ENCODE measurements at places on chromosomes 2 and 18.

DNA sequence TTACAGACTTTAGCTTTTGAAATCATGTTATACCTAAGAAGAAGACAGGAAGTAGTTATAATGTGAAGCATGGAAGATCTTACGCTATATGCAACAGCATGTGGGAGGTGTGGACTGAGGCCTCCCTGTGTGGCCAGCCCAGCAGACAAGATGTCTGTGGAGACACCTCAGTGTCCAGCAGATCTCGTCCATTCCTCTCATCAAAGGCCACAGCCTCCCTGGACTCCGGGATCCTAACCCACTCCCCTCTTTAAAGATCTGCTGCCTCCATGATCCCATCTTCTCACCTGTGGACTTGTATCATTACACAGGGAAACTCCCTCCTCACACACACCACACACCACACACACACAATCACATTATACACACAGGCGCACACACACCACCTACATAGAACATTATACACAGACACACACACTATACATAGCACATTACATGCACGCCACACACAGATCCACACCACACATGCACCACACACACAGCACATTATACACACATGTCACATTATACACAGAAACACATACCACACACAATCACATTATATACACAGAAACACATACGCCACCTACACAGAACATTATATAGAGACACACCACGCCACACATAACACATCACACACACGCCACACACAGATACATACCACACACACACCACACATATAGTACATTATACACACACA lies 89.5 kb downstream of the PXDN start:
- no peak for DNase-seq

GRCh38 chr2:206482123-206482522 lies 38.8 kb downstream of the ADAM23 start:
- DNase-seq = no peak

GRCh38 chr2:216752855-216753505 lies 57.6 kb upstream of the IGFBP5 start:
- DNase-seq = no peak

GRCh38 chr18:44709307-44710126 lies 28.8 kb downstream of the SETBP1 start:
- no peak for DNase-seq

GRCh38 chr18:76456018-76456750 lies 38.9 kb downstream of the ZNF516 start:
- no peak for DNase-seq
